ENCODE measurements at places on chromosomes 4 and X.

- DNase-seq: peak; percentile 78
Observed at GRCh38 chrX:135985157-135985972, at the start of gene SLC9A6. Gene SLC9A6 (plus strand): TSS chrX:135985435. CDS start chrX:135985659, 224 bp downstream.

- DNase-seq: no peak
Observed at GRCh38 chrX:3609810-3610209, 103.6 kb downstream of the PRKX start.

DNA sequence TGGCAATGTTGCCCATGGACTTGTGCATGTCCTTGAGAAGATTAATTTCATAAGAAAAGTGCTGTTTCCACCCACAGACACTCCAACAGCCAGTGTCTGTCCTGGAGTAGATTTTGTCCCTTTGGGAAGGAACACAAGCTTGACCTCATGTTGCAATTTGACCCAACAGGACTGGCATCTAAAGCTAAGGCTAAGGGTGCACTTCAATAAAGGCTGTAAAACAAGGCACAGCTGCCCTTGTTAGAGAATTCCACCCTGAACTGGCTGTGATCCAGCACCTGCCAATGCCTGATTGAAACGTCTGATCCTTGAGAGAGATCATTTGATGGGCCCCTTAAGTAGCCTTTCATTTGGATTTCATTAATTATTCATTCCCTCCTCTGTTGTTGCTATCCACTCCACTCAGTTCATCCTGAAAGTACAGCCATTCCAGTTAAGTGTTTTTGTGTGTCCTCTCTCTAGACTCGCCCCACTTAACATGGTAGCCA lies 56.2 kb downstream of the CD99L2 start:
- no peak for DNase-seq

GRCh38 chrX:38220415-38221390 lies at the start of gene SRPX:
Gene SRPX (minus strand): TSS chrX:38220871. CDS start chrX:38220792, 79 bp downstream.
- DNase-seq: peak; percentile 52

GRCh38 chr4:53688186-53688790 lies 97.0 kb upstream of the LNX1 start:
- no peak for DNase-seq

- no peak for DNase-seq
Observed at GRCh38 chrX:115892787-115893671, 277.5 kb upstream of the AGTR2 start.

DNA sequence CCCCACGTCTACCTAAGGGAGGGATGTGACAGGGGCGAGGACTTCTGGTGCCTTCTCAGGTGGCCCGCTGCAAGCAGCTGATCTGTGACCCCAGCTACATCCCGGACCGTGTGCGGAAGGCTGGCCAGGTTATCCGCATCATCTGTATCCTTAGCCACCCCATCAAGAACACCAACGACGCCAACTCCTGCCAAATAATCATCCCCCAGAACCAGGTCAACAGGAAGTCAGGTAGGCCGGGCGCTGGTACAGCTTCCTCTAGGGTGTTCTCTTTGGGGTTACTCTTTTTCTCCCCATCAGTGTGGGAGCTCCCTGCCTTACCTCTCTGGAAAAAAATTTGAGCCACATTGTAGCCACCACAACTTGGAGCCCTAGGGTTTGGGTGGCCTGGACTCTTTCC lies 2.4 kb upstream of the FAM50A start:
- no peak for DNase-seq

GRCh38 chrX:10582215-10582733 lies 38.1 kb downstream of the MID1 start:
- DNase-seq: no peak

DNA sequence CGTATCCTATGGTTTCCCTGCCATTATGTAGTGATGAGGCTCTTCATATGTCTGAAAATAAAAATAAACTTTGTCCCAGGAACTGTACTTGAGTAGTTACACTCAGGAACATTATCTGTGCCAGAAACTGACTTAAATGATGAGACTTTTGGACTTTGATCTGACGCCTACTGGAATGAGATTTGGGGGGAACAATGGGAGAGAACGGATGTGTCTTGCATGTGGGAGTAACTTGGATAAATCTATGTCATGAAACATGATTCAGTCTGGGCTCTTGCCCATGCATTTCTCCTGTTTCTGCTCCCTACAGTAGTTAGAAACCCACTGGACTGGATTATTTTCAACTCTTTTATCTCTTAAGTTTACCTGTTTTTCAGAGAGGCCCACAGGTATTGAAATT lies 2351.4 kb downstream of the PCDH7 start:
- no peak for DNase-seq
